ENCODE measurements at places on chromosomes 12 and 14.

DNA sequence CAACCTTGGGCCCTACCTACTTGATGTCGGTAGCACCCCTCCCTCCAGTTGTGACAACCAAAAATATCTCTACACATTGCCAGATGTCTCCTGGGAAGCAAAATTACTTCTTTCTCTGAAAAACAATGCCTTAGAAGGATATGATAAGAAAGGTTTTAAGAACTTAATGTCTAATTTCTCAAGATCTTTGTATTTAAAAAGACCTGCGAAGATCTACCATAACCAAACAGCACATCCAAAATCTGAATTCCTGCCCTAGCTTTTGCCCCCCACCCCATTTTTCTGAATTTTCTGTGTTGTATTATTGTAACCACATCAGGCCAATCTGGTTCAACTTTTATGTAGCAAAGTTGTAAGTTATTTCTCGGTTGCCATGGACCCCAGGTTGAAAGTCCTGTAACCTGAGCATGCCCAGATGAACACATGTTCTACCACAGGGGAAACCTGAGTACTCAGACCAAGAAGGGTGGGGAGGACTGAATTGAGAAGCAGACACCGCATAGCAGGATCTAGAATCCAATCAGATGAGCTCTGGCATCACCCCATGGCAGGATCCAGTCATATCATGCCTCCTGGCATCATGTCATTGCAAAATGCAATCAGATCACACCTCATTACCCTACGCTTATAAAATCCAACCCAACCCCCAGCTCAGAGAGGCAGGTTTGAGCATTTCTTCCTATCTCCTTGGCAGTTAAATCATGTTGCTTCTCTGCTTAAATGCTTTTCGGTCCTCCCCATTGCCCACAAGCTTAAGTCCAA is 8.7 kb downstream of the TMEM253 start:
- DNase-seq: no peak

- DNase-seq: no peak
Observed at GRCh38 chr14:48900565-48900964, 685.6 kb downstream of the RPS29 start.

- DNase-seq: no peak
Observed at GRCh38 chr12:92619730-92620684, 82.8 kb upstream of the PLEKHG7 start.

DNA sequence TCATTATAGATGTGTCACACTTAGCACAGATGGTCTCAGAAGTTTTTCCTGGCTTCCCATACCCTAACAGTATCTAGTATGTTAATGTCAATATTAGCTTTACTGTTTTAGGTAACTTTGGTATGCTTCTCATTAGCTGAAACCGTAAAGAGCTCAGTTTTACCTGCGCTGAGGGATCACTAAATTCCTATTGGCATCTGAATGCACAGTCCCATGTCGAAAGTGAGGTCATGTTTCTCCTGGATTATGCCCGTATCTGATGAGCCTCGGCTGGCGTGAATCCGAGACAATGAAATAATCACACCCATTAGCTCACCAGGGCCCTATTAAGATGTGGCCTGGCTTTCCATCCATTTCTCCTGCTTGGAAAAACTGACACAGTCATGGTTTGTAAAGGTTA is 418.2 kb downstream of the ZFP36L1 start:
- DNase-seq: no peak

DNA sequence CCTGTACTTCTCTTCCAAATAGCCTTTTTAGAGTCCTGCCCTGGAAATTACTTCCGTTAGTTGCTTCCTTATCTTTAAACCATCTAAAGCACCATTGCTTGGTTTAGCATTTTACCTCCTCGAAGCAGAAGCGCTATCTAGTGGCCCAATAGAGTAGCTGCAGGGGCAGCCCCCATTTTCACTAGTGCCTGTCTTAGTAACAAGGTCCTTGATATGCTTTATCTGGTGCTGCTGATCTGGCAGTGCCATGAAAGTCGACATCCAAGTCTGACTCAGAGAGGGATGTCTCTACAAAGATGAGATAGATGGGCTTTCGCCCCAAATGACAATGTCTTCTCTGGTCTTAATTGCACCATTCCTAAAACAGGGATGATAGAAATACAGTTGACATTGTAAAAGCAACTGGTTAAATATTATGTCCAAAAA is 25.0 kb upstream of the CIT start:
- peak; percentile 78 for DNase-seq

DNA sequence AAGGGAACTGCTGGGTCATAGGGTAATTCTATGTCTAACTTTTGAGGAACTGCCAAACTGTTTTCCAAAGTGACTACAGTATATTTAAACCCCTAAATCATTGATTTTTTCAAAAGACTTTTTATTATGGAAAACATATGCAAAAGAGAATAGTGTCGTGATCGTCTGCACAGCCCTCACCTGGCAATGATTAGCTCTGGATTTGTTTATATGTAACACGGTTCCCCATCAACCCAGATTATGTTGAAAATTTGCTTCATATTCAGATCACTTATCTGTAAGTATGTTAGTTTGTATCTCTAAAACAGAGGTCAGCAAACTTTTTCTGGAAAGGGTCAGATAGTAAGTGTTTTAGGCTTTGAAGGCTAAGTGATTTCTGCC is 52.7 kb downstream of the CCDC92 start:
- no peak for DNase-seq

GRCh38 chr14:89447182-89447944 is 30.3 kb upstream of the FOXN3 start:
- no peak for DNase-seq

GRCh38 chr12:124868252-124869058 is 4.8 kb upstream of the SCARB1 start:
- DNase-seq: no peak

DNA sequence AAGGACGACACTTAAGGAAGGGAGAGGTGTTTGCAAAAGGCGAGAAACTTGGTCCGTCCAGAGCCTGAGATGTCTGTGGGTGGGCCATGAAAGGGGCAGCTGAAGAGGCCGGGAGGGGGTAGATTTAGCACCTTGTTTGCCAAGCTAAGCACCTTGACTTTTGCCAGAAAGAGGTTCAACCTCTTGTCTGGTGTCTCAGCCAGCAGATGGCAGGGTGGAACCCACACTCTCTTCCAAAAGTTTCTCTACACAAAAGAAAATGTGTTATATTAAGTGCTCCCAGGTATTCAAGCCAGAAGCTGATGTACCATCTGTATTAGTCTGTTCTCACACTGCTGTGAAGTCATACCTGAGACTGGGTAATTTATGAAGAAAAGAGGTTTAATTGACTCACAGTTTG is 69.9 kb downstream of the SUDS3 start:
- DNase-seq: no peak

DNA sequence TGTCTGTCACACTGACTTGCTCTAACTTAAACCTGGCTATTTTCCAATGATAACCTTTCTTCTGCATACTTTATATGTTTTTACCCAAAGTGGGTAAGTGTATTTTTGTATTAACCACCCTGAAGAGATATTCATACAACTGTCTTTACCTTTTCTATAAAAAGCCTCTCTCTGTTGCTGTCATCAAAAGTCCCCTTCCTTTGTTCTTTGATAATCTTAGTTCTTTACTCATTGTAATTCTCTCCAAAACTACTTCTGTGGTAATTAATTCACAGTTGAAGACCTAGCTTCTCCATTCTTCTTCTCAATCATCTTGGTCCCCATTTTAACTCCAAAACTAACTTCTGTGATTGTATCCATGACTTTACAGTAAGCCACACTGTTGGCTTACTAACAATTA is 479.7 kb upstream of the MGAT4C start:
- no peak for DNase-seq

DNA sequence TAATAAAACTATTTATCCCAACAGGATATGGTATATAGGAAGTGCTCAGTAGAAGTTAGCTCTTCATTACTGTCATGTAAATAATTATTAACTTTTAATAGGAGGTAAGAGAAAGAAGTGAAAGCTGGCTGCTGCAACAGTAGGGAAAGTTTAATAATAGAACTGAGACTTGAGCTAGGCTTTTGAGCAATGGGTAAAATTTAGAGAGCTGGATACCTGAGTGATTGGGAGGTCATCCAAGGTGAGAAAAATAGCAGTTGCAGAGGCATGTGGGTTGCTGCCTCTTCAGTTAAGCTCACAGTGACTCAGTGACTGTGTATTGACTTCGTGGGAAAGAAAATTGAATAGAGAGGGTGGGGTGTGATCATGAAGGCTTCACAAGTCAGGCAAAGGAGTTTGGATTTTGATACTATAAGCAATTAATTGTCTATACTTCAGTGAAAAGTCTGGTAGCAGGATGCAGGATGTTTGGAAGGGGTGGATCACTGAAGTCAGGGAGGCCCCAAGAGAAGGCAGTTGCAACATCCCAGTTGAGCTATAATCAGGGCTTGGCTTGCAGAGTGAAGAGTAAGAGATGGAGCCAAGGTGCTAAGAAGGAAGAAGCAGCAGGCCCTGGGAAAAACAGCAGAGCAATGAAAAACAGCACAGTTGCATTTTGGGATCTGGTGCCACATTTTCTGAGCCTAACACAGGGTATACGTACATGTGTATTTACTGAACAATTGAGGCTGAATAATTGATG is 172.0 kb upstream of the FRMD6 start:
- peak; percentile 47 for DNase-seq

- no peak for DNase-seq
Observed at GRCh38 chr12:117130801-117131200, 31.6 kb upstream of the TESC start.
